ENCODE measurements at places on chromosomes 5 and 9.

- no peak for DNase-seq
Observed at GRCh38 chr5:67215519-67216471, 19.2 kb upstream of the CD180 start.

GRCh38 chr5:4518903-4519672 lies 621.0 kb upstream of the ADAMTS16 start:
- DNase-seq, result no peak

- DNase-seq, result no peak
Observed at GRCh38 chr5:61450493-61451279, 118.6 kb downstream of the ZSWIM6 start.

GRCh38 chr9:135372036-135372435 lies 107.5 kb upstream of the PPP1R26 start:
- no peak for DNase-seq

GRCh38 chr9:10773136-10773535 lies 160.3 kb upstream of the PTPRD start:
- DNase-seq, result no peak

DNA sequence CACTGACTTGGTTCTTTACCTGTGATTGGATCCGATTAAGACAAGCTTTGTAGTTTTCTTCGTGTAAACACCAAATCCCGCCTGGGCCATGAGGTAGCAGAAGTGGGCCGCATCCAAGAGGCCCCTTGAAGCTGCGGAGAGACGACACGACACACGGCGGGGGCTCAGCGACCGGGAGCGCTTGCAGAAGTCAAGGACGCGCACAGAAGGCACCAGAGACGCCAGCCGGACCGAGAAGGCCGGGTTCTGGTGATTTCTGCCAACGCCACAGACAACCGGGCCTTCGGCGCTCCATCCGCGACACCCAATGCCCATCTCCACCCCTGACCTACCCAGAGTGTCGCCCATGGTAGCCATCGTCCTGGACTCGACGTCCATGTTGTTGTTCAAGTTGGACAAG lies 19.8 kb upstream of the INPP5E start:
- no peak for DNase-seq

GRCh38 chr5:74595143-74595925 lies 45.2 kb downstream of the ENC1 start:
- no peak for DNase-seq

- DNase-seq, result no peak
Observed at GRCh38 chr5:69276422-69277174, 41.9 kb downstream of the CDK7 start.

All from glutamatergic neuron (in vitro differentiated cells).